Sigmoid colon (tissue), 7 donors: ENCODE measurements at places on chromosomes 3 and 15. TPM values are rescaled to one million over a fixed set of nuclear protein-coding genes. Genes with fewer than 3 reads are reported as not detected.

GOLGA8G gene
- 0.55 TPM for total RNA-seq

CCR9 gene
- not detected for total RNA-seq

CCDC39 gene
- 1.1 TPM for total RNA-seq

SH2D7 gene
- not detected for total RNA-seq

SSUH2 gene
- not detected for total RNA-seq

HLTF gene
- total RNA-seq: 24.4 TPM

ANKRD34C gene
- total RNA-seq: under 0.01 TPM

DNA sequence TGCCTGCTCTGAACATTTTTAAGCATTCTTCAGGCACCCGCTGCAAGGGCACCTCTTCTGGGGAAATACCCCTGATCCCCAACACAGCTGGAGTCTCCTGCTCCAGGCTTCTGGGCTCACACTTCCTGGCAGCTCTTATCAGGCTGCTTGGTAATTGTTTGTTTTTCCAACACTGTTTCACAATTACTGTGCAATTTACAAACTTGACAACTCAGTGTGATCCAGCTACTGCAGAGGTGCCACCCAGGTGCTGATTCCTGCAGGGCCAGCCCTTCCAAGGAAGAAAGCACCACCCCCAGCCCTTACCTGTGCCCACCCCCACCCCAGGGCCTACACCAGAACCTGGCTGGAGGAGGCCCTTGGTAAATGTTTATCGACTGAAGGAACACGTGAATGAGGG is 66.5 kb downstream of the MAGEF1 start:
- no peak for DNase-seq

DNA sequence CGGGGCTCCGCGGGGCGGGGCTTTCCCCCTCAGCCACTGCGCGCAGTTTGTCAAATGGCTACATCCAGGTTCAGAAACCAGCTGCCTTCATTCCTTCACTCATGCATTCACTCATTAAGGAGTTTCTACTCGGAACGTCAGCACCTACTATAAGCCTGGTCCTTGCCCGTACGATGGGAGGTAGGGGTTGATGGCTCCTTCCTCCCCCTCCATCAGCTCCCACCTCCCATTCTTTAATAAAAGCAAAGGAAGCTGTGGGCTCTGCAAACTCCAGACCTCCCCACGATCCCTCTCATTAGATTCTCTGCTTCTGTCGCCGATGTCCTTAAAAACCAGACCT is 267 bp upstream of the CFAP92 start:
- DNase-seq: no peak

DNA sequence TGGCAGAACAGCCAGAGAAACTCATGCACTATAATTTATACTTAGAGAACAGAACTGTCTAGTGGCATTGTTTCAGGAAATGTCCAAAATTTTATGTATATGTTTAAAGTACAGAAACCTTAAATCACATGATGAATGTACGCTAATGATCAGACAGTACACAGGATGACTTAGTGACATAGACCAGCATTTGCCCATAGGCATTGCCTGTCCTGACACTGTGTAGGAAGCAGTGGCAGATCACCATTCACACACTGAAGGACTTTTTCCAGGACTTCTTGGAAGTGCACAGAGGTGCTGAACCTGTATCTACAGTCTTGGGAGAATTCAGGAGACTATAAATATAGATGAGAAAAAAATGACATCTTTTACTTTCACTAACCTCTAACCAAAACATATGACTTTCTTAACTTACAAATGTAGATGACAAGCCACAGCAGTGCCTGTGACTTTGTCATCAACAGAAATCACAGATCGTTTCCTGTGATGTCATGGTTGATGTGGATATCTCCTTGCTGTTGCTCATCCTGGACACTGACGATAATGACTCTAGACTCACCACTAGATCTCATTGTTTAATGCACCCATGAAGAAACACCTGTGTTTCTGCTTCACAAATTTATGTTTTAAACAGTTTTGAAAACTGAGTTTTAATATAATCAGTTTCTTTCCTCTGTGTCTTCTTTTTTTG is 183.2 kb downstream of the CACNA2D3 start:
- DNase-seq: no peak

GRCh38 chr15:42404461-42405235 is 45.3 kb downstream of the CAPN3 start:
- DNase-seq: no peak

- DNase-seq: no peak
These were observed 38.7 kb upstream of the MAGEF1 start for GRCh38 chr3:184750349-184751083.

GRCh38 chr3:126083511-126083912 is 412 bp downstream of the SLC41A3 start:
- no peak for DNase-seq

DNA sequence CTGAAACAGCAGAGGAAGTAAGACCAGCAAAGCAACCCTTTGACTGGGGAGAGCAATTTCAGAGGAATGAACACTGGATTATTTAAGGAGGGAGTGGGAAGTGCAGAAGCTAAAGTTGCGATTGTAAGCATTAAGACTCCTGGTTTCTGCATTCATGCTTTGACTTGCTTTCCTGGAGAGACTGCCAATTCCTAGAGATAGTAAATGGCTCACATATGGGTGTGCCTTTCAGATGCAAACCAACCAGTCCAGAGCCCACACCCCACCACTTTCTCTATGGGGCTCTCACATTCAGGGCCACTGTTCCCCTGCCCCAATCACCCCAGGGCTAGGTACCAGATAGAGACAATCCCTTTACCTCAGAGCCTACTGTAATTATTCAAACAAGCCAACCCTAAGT is 200.9 kb upstream of the EIF1B start:
- DNase-seq: no peak

- no peak for DNase-seq
These were observed 256.2 kb downstream of the TAFA4 start for GRCh38 chr3:68676136-68676535.

- peak; percentile 70 for DNase-seq
These were observed 212.3 kb upstream of the LRRFIP2 start for GRCh38 chr3:37386627-37387230.

DNA sequence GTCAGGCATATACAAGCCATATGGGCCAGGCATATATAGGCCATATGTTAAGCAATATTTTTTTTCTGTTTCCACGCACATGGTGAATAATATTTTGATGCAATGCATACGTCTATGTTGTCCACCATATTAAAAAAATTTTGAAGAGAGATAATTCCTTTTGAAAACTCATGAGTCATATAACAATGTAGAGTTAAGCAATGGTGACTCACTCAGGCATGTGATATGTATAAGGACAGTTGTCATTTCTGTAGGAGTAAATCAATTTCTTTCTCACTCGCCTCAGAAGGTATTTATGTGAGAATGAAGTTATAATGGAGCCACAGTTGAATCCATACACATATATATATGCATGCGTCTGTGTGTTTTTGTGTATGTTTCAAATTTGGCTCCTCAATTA is 272.6 kb downstream of the EPHA3 start:
- no peak for DNase-seq

DNA sequence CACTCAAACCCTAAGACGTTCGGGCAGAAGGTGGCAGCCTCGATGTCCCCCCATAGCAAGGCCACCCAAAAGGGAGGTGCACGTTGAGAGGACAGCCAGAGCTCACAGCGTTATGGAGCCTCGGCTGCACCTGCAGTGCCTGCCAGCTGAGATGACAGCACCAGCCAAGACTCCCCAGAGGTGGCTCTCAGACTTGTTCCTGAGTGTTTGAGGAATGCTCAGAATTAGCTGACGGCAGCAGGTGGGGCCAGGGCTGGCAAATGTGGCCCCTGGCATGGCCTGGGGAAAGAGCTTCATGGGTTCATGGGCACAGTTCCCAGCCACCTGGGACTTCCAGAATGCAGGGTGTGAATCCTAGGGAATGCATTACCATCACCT is 177.8 kb downstream of the KLF13 start:
- no peak for DNase-seq

DNA sequence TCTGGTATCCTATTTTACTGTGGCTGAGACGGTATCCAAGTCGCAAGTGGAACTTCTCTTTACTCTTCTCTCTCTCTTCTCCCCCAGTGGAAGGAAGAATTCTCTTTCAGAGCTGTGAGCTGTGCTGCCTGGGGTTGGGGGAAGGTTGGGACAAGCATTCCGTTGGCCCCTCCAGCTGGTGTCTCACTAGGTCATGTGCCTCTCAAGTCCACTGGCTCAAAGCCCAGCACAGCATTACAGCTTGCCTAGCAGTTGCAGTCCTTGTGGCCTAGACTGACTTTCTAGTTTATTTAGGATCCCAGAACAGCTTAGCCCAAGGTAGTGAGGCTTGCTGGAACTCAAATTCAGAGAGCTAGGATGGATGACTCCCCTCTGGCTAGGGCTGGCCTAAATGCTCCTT is 76.1 kb upstream of the SPATA16 start:
- no peak for DNase-seq

DNA sequence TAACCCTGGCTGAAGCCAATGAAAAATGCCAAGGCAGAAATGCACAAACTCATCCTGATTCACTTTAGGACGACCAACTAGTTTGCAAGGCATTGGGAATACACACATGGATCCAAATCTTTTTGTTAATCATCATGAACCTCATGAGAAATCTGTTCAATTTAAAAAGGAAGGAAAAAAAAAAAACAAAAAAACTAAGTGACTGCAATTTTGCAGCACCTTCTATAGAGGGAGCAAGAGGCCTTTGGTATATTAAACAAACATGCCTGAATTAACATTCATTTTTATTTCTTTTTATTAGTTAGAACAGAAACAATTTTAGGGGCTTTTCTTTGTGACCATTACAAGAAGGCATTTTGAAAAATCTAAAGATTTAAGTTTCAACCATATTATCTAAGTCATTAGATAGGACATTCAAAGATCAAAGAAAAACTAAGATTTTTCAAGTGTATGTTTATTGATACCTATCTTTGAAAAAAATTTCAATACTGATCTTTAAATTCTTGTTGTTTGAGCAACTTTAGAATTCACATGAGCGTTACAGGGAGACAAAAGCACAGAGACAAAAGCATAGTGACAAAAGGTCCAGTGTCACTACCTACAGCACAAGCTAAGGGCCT is 182.4 kb downstream of the CBLB start:
- no peak for DNase-seq

DNA sequence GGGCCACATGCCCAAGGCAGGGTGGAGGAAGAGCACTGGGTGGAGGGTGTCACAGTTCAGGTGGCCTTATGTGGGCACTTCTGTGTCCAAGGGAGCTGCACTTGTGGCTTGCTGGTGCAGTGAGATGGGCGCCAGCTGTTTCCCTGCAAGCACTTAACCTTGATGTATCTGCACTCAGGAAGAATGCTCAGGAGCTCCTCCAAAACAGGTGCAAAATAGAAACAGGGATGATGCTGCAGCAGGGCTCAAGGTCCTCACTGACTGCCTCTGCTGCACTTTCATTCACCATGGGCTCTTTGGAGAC is 151.3 kb downstream of the CADPS start:
- no peak for DNase-seq

DNA sequence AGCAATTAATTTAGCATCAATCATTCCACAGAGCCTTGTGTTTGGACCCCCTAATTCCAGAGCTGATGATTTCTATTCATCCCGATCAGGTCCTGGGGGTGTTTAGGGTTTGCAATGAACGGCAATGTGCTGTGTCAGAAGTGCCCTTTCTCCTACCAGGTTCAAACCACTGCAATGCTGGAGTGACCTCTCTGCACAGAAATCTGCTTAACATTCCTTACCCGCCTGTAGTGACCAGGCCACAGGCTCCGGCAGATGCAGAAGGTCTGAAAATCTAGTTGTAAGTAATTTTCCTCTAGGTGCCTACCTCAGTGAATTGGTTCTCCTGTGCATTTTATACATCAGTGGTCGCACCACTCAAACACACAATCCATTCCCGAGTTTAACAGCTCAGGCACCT is 725.3 kb upstream of the CFAP20DC start:
- DNase-seq: no peak

DNA sequence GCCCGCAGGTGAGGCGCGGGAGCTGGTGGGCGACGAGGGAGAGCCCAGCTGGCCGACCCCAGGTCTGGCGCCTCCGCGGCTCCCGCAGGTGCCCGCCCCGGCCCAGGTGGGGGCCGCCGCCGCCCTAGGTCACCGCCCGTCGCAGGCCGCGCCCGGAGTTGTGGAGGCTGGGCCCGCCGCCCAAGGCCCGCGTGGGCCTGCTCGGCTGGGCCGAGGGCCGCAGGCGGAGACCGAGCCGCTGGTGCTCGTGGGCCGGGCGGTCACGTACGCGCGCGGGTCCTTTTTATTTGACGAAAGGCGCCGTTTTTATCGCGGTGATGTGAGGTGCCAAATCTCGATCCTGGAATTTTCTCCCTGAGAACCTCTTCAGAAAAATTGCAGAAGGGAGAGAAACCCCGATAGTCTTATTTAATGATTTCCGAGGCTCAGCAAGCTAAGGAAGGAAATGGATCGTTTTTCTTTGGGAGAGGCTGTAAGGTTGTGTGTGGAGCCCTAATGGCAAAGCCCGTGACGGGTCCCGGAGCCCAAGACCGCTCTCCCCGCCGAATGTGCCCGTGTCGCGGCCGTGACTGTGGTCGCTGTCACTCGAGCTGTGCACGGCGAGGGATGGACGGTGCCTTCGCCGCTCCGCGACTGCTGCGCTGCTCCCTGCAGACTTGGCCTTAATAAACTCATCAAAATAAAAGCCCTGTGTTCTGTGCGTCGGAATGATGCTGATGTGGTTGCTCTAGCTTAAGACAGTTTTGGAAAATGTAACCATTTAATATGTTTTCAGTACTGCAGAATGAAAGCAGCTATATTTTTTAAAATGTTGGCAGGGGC is 612 bp downstream of the APPL1 start:
- peak; percentile 72 for DNase-seq

DNA sequence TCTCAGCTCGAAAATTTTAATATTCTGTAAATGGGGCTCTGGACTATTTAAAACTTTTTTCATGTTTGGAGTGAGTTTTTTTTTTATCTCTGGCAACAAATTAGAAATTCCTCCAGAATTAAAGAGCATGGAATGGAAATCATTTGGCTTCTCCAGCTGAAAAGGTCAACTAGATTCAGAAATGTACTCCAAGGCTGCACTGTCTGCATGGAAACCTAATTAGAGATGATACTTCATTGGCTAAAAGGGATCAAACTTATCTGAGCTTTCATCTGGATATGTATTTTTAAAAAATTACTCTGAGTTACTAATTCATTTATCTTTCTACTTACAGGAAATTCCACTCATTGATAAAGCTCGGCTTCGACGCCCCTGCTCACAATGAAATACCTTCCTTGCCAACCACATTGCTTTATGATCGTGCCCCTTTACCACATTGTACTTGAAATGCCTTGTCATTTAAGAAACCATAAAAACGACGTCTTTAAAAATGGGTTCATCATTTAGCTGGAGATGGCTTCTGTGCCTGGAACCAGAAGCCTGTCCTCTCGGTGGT is 285.5 kb upstream of the ICE2 start:
- no peak for DNase-seq

- no peak for DNase-seq
These were observed 49.4 kb upstream of the ITGA11 start for GRCh38 chr15:68481321-68481720.
